Inflammatory macrophage (primary cell): ENCODE measurements at places on chromosomes 12 and 14.

DNA sequence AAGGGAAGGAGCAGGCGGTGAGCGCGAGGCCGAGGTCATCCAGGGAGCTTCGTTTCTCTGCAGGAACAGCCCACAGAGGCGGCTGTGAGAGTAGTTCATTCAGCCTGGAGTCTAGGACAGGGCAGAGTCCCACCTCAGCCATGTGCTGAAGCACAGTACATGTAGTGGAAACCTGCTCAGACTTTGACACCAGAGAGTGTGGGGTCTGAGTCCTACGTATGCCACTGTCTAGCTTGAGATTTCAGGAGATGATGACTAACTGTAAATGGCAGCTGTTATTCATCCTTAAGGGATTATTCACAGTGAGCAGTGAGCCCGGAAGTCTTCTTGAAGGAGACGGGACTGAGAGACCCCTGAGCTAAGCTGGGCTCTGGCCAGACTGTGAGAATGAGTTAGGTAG, 938 bp upstream of the SLC6A13 start:
- no peak for DNase-seq

DNA sequence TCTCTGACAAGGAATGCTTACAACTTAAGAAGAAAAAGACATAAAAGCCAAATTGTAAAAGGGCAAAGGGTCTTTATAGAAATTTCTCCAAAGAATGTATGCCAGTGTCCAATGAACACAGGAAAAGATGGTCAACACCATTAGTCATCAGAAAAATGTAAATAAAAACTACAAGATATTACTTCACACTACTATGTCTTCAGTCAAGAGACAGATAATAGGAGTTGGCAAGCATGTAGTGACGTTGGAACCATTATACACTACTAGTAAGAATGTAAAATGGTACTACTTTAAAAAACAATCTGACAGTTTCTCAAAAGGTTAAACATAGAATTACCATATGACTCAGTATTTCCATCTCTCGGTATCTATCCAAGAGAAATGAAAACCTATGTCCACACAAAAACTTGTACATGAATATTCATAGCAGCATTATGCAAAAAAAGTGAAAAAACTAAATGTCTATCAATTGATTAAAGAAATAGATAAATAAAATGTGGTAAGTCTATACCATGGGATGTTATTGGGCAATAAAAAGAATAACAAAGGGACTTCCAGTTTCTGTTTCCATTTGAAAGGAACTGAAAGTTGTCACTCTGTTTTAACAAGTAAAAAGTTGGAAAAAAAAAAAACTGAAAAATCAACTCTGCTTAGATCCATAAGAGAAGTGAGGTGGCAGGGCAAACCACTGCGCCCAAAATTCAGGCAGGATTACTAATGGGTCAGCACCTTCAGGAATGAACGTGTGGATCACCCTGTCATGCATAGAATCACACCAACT, 69.8 kb downstream of the ALG10B start:
- DNase-seq: peak; percentile 70

GRCh38 chr14:20935303-20935984, 19.8 kb upstream of the RNASE2 start:
- DNase-seq: peak; percentile 68

DNA sequence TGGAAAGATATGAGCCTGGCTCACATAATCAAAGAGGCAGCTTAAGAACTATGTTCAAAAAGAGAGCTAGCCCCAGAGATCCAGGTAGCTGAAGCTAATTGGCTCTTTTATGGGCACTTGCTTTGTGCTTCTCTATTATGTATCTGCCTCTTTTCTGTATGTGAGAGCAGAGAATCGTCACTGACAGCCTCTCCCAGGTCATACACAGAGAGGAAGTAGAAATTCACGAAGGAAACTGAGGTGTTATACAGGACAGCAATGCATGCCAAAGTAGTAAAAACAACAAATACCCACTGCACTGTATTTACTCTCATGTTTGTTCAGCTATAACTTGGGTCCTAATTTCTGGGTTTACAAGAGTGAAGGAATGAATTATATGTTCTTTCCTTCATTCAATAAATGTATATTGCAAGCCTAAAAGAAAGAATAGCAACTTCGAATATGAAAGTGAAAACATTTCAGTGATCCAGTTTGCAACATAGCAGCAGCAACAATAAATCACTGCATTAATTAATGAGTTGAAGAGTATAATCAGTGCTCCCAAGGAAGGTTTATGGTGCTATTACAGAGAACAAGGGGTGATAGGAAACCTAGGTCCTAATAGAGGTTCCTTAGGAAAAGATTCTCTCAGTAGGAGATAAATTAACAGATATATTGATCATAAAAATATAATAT, 47.1 kb upstream of the ATXN7L3B start:
- no peak for DNase-seq

- peak; percentile 75 for DNase-seq
Measured at GRCh38 chr12:106919910-106920544, 35.7 kb upstream of the TMEM263 start.

DNA sequence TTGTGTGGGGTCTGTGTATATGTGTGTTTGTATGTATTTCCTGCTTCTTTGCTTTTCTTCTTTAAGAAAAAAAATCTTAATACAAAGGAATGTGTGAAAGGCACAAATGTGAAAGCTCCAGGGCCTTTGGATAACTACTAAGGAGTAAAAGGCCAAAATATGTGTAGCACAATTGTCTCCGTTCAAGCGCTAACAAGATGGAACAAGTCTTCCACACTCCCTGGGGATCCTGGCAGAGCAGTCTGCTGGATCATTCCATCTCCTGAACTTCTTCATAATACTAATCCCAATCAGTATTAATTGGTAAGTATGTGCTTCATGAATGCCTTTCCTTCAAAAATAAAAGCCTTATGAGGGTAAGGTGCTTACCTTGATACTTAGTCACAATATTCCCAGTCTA, 462.5 kb upstream of the TBX3 start:
- no peak for DNase-seq

DNA sequence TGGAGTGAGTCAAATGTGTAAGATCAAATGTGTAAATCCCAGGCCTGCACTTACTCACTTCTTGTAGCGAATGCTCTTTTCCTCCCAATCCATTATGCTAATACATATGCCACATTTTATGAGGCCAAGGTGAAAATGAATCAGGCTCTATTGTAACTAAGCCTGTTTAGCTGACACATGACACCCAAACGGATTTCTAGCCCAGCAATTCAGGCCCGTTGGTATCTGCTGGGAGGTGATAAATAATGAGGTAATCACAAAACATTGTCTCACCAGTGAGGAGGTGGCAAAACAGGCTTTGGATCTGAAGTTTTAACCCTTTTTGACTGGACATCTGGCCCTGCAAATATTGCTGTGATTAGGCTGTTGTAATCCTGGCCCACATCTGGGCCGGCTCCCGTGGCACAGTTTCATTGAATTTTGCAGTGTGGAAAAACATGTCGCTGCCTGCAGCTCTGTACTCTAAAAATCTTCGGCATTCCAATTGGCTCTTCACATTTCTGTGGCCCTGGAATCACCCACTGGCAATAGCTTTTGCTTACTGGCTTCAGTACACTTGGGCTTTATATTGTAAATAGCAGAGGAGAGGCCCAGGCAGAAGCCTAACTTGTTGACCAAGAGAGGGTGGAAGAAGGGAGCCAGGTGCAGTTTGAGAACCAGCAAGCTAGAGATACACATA, 106.1 kb downstream of the PAX9 start:
- DNase-seq: no peak

- DNase-seq: no peak
Measured at GRCh38 chr12:84973026-84973425, 60.4 kb upstream of the SLC6A15 start.

DNA sequence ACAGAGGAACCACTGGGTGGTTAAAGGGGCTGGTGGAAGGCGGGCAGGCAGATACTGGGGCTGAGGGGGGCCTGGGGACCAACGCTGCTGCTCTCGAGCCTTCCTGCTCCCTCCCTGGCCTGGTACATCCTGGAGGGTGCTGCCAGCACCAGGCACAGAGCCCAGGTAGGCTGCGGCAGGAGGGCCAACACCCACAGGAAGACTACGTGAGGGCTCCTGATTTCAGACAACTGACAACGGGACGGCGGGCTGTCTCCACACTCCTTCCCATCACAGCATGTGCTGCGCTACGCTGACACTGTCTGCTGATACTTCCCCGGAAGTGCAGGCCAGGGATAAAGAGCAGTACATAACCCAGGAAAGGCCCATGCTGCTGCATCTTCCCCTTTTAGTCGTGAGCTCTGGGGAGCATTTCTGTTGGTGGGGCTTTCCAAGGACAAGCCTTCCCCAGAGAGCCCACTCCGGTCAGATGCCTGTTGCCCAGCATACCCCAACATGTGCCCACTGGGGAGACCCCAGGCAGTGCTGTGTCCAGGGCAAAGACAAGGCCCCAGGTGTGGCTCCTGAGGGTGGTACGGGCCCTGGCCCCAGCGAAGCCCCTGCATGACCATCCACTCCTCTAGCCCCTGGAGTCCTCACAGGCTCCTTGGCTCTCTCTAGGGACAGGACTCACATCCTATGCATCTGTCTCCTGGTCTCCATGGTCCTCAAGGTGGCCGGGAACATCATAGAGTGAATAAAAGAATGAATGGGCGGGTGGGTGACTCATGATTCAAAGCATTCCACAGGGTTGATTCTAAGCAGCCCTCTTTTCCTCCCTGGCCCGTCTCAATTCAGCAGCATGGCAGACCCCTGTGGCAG, 38.0 kb downstream of the CHGA start:
- DNase-seq: no peak

- no peak for DNase-seq
Measured at GRCh38 chr14:97299661-97300060, 502.5 kb downstream of the VRK1 start.
